Chondrocyte (in vitro differentiated cells): ENCODE measurements at places on chromosomes 11 and 22. TPM values are rescaled to one million over a fixed set of nuclear protein-coding genes. Genes with fewer than 3 reads are reported as not detected.

DNA sequence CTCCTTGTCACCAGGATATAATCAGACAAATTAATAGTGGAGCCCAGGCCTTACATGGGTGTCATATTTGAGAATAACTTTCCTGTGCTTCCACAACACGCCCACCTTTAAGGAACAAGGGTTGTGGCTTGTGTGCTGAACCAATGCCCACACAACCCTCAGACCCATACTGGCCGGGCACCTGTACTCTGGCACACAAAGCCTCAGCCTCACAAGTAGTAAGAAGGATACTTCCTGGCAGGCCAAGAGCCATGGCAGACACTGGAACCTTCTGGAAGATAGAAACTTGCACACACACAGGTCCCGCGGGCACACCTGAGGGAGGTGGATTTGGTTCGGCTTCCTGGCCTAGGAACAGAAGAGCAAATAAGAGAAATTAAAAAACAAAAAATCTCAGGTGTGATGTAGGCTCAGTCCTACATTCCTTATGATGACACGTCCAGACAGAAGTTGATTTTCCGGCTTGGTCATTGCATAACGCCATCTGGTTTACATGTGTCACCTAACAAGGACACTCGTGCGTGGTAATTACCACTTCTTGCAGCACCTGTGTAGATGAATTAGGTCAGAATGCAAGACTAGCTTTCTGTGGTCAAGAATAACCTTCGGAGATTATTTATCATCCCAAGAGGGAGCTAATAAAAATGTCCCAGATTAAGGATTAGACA is 5.8 kb upstream of the BRD1 start:
- DNase-seq: no peak

DNA sequence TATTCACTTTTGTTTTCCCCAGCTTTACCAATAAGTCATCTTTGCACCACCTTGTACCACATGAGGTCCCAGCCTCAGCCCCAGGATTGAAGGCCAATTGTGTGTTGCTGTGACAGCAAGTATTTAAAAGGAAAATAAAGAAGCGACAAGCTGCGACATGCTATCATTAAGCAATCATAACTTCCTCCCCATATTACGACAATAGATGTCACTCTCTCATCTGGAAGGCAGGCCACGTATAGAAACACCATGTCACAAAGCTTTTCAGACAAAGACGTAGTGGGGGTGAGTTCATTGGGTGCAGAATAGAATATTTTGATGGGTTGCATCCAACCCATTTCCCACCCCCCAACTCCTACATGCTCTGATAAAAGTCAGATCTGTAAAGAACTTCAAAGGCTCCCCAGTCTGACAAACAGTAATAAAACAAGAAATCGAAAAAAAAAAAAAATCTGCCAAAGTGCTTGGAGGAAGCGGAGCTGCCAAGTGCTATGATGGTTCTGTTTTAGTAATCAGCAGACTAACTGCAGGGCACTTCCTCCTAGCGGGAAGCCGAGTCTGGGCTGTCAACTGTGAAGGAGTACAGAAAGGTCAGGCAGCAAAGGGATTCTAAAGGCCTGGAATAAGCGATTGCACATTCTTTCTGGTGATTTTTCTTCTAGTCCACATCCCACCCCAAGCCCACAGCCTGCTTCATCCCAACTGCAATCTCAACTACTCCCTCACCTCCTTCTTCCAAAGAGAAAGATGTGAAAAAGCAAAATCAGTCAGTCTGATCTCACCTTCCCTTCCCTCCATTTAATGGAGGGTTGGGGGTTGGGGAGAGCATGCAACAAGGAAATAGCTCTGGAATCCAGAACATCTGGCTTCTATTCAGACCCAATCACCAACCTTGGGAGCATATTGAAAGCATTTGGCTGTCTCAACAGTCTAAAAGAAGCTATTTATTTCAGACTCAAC is 131.4 kb upstream of the UBASH3B start:
- no peak for DNase-seq

Gene GAL
- total RNA-seq: 0.74 to 1.9 TPM (median 0.90 TPM) in 3 replicates

Gene OR5B17
- not detected in 3 replicates for total RNA-seq

- no peak for DNase-seq
Observed at GRCh38 chr11:36376888-36377758, 81.0 kb downstream of the PRR5L start.

DNA sequence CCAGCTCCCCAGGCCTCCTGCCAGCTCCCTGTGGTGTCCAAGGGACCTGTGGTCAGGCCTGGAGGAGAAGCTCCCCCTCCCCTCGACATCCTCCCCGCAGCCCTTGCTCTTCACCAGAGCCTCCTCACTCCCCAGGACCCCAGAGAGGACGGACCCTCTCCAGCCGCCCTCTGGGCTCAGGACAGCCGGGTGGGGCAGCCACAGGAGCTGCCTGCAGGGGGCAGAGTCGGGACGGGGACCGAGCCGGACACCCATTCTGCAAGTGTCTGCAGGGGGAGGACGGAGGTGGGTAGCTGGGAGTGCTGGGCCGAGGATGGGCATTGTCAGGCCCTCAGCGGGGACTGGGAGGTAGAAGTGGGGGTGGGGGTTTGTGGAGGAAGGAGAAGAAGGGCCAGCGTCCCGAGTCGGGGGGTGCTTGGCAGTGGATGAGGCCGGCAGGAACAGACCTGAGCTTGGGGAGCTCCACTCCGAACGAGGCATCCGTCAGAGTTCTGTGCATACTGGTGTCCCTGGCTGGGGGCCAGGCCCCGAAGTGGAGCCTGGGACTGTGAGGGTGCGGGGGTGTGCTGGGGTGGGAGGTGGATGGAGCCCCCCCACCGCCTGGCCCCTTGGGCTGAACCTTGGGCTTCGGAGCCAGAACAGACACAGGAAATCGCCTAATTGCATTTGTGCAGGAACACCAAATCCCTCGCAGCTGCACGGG is 15.2 kb downstream of the PRR33 start:
- DNase-seq: peak; percentile 96

Gene TPBGL
- 0.24 to 0.82 TPM (median 0.74 TPM) in 3 replicates for total RNA-seq

Gene ZNF215
- total RNA-seq: 2.3 to 2.4 TPM (median 2.4 TPM) in 3 replicates

DNA sequence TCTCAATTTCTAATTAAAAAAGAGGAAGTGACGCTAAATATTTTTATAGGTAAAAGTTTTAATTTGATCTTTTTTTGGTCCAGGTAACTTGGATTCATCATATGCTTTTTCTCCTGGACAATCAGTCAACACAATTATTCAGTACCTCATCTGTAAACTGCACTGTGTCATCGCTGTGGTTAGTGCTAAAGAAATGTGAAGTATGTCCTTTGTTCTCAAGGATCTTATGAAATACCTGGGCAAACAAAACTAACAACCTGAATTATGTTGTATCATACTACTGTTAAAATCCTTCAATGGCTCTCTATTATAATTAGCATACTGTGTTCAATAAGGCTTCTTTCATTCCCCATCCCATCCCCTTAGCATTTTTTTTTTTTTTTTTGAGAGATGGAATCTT is 19.9 kb upstream of the SCN3B start:
- DNase-seq: no peak

Gene YPEL4
- 0.41 TPM in 1 of 3 replicates, not detected in the others for total RNA-seq

- peak; percentile 93 for DNase-seq
Observed at GRCh38 chr11:44096360-44097185, 1.1 kb downstream of the EXT2 start.

Gene MUC5AC
- total RNA-seq: not detected in 3 replicates

- DNase-seq: no peak
Observed at GRCh38 chr22:39024519-39025308, 3.8 kb downstream of the APOBEC3D start.

DNA sequence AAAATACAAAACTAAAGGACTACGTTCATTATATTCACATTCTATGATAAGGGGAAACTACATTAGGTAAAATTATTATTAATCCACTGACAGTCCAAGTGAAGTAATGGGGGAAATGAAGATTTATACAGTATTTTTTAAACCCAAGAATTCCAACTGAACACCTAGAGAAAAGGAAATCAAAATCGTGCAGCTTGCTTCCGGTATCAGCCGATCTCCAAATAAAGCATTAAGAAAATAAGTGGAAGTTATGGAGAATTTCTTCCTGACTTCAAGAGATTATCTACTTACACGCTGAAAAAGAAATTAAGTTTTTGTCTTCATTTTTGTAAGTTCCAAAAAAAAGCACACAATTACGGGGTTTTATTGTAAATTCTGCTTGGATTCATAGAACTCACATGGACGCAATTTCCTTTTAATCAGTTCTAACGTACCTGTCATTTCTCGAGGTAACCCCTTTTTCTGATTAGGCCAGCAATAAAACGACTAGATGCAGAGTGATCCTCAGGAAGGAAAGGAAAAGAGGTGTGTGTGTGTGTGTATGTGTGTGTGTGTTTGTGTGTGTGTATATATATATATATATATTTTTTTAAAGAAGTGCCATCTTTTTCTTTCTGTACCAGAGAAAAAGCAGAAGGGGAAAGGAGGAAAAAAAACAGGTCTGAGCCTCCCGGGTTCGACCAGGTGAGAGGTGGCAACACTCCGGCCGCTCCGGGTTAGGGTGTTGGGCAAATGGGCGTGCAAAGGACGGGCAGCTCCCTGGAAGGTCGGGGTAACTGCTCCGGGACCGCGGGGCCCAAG is 1.1 kb downstream of the ZBTB44 start:
- no peak for DNase-seq

DNA sequence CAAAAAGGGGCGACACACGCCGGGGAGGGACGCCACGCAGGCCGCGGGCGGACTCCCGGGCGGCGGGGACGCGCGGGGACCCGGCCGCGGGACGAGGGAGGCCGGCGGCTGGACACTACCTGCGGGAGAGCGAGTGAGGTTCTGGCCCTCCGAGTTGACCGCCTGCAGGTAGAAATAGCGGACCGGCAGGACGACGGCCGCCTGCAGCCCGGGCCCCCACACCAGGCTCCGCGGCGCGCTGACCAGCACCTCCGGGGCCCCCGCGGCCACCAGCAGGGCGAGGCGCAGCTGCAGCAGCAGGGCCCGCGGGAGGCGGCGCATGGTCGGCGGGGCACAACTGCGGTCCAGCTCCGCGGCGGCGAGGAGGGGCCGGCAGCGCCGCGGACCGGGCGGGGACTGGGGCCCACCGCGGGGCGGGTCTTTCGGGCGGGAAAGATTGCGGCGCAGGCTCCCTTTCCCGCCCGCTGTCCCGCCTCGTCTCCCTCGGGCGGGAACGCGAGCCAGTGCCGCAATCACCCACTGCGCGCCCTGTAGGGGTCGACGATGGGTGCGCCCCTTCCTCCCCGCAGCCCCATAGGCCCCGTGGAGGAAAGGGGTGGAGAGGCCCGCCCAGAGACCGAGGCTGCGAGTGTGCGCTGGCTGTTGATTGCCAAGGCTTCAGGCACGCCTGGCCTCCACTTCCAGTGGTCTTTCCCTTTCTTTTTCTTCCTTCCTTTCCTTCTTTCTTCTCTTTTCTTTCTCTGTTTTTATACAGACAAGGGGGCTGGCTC is at the start of gene POGLUT3:
POGLUT3 (minus strand) TSS at position 339 of the 770 bp plus-strand sequence; CDS start at position 321, 18 bp downstream.
- peak; percentile 88 for DNase-seq

DNA sequence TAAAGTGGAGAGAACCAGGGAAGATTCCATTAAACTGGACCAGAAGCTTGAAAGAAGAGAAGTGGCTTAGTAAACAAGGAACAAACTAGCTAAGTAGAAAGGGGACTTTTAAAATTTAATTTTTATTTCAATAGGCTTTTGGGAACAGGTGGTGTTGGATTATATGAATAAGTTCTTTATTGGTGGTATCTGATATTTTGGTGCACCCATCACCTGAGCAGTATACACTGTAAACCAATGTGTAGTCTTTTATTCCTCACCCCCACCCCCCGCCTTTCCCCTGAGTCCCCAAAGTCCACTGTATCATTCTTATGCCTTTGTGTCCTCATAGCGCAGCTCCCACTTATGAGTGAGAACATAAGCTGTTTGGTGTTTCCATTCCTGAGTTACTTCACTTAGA is 7.4 kb downstream of the ACAT1 start:
- no peak for DNase-seq
